ENCODE measurements at places on chromosomes 2 and 18.

DNA sequence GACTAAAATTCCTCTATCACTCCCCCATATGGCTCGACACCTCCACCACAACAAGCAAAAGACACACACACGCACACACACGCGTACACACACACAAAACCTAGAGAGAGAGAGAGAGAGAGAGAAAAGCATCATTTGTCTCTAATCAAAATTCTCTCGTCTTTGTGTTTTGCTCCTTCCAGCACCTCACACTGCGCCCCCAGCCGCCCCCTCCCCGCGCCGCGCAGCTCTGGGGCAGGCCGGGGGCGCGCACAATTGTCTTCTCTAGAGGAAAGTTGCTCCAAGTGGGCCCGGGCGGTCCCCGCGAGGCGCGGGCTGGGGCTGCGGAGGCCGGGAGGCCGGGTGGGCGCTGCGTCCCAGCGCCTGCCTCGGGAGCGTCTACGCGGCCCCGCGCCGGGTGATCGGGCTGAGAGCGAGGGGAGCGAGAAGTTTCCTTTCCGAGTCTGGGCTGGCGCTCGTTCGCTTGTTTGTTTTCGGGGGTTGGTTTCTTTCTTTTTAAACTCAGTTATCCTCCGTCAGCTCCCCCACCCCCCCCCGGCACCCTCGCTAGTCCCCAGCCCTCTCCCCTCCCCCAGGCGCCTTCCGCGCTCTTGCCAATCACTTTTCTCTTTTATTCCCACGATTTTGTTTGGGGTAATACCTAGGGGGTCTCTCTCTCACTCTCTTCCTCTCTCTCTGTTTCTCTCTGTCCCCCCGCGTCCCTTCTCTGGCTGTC lies 4.1 kb downstream of the ZEB2 start:
- DNase-seq: no peak

DNA sequence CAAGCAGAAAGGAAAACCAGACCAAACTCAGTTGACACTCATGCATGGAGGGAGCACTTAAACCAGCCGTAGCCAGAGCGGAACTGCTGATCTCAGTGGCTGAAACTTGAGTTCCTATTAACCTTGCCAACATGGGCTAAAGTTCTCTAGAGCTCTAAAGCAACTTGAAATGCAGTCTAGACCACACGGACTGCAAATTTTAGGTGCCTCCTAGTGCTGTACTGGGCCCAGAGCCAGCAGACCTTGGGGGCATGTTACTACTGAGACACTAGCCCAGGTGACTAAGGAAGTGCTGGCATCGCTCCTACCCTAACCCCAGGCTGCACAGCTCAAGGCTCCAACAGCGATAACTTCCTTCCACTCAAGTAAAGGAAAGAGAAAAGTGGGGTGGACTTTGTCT lies 236.5 kb downstream of the AKAIN1 start:
- no peak for DNase-seq

- no peak for DNase-seq
Observed at GRCh38 chr2:10535703-10536102, 87.6 kb upstream of the ODC1 start.

DNA sequence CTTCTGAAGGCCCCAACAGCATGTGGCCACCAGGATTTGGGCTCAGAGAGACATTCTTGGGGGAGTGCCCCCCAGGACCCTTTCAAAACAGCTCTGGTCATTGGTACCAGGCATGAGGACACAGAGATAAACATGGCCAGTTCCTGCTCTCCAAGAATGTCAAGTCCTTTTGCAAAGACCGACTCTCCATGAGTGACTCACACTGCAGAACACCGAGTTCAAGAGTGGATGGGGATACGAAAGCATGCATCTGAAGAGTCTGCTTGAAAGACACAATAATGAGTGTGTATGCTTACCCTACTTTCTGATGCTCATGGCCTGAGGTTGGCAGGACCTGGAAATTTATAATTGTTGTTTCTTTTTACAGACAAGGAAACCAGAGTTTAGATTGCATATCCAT lies 450.6 kb downstream of the TSN start:
- DNase-seq: no peak

DNA sequence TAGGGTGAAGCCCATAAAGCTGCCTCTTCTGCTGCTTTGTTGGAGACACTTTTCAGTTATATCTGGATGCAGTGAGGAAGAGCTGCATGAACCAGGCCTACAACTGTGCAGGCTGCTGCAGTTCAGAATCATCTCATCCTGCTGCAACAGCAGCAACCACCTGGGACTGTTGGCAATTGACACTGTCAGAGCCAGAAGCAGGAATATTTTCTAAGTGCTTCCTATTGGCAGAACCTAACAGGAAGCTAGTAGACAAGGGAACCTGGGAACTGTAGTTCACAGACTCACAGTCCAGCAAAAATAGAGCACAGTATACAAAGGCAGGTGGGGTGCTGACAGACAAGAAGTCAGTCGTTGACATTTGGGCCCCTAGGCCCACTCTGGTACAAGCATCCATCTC lies 452.9 kb upstream of the SPRED2 start:
- no peak for DNase-seq

DNA sequence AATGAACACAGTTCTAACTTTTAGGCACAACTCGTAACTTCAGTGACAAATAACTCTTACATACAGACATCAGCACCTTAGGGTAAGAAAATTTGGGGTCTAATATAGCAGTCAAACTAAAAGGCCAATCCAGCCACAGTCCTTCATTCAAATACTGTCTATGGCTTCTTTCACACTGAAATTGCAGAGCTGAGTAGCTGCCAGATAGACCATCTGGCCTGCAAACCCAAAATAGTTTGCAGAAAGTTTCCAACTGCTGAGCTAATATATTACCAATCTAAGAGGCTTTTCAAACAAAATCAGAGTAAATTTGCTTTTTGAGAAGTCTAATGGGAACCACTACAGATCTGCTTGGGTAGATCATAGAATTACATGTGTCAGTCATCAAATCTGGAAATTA lies 183.4 kb downstream of the GALR1 start:
- no peak for DNase-seq

DNA sequence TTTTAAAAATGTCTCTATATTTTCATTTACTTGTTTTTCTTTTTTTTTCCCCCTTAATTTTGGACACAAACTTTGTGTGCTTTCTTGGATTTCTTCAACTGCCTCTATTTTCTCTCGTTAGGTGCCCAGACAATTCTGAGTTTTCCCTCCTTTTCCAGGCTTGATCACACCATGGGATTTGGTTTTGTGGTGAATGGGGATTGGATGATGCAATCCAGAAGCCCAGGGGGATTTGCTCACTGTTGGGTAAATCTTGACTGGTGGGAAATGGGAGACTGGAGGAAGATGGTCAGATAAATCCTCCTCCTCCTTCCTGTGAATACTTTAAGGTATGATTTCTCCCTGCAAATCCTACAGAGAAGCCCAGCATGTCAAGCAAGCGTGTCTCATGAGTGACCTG lies 19.5 kb upstream of the PAX8 start:
- DNase-seq: no peak

- DNase-seq: no peak
Observed at GRCh38 chr2:69939722-69940121, 21.7 kb downstream of the ASPRV1 start.

DNA sequence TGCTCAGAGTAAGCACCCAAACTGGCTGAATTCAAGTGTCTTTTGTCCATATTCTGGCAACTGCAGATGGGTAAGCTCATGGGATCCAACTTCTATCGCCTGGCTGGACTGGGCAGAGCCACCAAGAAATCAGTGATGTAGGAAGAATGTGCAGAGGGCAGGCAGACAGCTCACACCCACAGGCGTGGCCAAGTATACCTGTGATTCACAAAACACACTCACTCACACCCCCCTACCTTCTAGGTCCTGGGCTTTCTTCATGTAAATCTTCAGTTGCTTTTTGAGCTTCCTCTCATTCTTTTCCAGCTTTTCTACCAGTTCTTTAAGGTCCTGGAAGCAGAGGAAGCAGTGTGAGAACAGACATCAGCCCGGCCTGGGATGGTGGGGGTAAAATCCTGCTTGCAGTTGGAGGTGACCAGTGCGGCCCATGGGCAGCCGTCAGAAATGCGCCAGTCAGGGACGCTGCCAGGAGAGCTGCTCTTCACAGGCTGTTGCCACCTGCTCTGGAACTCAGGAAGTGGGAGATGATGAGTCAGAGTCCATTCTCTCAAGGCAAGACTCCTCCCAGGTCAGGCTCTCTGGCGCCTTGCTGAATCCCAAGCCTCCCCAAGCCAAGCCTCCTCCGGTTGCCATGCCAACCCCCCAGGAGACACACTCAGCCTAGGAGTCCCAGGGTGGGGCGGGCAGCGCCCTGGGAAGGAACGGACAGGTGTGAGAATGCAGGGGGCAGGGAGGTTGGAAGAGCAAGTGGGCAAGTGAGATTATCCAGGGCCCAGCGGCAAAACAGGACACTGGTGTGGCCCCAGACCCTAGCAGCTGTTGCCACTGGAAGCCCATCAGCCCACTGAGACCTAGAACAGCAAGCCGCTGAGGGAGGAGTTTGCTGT lies 36.2 kb upstream of the ACAA2 start:
- DNase-seq: no peak

DNA sequence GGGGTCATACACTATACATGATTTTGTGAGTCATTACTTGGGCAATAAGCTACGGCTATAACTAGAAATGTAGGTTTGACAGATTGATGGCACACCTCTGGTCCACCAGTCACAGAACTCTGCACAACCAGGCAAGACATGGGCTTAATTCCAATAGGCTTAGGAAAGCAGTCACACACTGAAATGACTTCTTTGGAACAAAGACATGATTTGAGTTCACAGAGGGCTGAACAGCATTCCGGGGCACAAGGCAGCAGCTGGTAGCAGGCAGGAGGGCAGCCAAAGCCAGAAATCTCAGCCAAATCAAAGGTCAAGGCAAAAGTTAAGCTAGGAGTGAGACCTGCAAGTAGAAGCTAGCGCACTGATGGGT lies 27.4 kb downstream of the FABP1 start:
- no peak for DNase-seq

DNA sequence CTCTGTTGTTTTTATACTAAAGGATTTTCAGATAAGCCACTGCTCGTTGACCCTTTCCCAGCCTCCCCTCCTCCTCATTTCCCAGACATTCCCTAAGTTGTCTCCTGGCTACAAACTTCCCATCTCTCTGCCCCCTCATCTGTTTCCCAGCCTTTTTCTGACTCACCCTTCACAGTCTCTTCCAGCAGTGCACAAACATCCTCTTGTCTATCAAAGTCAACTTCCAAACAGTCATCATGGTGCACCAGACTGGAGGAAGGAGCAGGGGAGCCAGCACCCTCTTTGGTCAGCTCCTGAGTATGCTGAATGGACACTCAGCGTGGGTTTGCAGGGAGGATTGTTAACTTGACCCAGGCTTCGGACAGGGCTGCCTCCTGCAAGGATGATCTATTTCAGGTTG lies 26.6 kb upstream of the SPRED2 start:
- no peak for DNase-seq

DNA sequence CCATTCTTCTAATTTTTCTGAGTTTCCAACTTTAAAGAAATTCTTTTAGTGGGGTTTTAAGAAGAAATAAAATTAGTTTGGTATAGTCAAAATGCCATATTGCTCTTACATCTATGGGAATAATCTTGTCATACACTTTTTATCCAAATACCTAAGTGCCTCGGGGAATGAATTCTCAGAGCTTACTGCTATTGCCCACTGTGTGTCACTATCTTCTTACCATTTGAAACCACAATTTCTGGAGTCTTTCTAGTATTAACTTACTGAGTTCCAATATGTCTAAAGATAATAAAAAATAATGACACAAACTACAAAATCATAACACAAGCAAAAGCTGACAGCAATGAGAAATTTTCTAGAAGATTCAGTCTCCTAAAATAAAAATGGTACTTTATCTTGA lies 23.7 kb upstream of the DNAH6 start:
- DNase-seq: no peak

- no peak for DNase-seq
Observed at GRCh38 chr18:5986257-5986931, 91.1 kb upstream of the TMEM200C start.

- DNase-seq: no peak
Observed at GRCh38 chr2:160224507-160224906, 24.4 kb upstream of the ITGB6 start.

DNA sequence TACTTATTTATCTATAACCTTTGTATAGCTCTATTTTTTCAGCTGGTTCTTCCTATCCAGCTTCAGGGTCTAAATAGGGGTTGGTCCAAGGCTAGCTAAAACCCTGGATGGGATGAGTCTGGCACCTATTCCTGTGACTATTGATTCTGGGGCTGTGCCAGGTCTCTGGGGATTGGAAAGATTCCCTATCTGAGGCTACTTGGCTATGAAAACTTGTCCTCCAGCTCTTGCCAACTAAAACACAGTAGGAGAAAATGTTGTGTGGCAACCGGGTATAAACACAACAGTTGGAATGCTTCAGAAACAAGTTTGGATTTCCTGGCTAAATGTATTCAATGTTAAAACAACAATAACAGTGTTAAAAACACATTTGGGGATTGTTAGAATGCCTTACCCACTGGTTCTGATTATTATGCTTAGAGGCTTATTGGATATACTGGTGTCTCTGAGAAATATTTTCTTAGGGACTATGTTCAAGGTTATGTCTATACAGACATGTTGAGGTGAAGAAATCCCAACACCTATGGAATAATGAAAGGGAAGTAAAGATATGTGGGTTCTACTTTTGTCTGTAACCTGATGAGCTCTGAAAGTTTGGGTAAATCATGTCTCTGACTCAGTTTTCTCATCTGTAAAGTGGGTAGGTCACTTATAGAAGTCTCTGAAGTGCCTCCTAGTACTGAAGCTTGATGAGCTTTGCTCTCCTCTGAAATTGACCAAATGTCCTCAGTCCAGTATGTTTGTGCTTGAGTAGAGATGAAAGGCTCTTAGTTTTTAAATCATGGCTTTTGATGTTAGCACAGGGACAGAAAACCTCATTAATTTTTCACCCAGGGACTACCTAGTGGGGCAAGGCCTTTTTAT lies 460.7 kb downstream of the MTX2 start:
- no peak for DNase-seq

DNA sequence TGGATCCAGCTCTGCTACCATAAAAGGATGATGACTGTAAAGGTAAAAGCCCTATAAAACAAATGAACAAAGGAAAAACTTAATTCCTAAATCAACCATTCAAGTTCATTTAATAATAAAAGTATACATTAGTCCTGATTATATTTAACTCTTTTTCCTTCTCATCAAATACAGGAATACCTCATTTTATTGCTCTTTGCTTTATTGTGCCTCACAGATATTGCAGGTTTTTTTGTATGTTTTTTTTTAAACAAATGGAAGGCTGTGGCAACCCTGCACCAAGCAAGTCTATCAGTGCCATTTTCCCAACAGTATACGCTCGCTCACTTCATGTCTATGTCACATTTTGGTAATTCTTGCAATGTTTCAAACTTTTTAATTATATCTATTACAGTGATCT lies 38.2 kb downstream of the USP37 start:
- DNase-seq: no peak

GRCh38 chr2:174667250-174667860 lies 69.8 kb upstream of the WIPF1 start:
- DNase-seq: no peak

- no peak for DNase-seq
Observed at GRCh38 chr18:3442919-3443318, 7.1 kb upstream of the TGIF1 start.
